CD4-positive, alpha-beta T cell treated with Interferon gamma for 1 hour (primary cell): ENCODE measurements at places on chromosomes 3 and 15.

DNA sequence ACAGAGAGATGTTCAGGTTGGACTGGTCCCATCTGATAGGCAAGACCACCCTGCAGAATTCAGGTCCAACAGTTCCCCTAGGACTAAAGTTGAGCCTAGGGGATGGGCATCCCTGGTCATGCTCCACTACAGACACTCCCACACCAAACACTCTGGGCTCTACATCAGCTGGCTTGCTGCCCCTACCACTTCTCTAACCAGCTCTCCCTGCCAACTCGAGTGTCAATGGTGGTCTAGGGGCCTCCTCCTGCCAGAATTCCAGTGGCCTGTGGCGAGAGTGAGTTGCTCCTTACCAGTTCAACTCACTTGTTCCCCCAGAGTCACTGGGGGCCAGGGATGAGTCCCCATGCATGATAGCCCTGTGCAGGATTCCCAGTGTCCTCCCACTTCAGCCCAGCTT is 316.2 kb upstream of the PPP2R3A start:
- DNase-seq: no peak

- DNase-seq: no peak
Measured at GRCh38 chr3:122353215-122353614, 28.2 kb downstream of the CSTA start.

GRCh38 chr3:42102571-42102970 is 11.4 kb downstream of the TRAK1 start:
- no peak for DNase-seq

DNA sequence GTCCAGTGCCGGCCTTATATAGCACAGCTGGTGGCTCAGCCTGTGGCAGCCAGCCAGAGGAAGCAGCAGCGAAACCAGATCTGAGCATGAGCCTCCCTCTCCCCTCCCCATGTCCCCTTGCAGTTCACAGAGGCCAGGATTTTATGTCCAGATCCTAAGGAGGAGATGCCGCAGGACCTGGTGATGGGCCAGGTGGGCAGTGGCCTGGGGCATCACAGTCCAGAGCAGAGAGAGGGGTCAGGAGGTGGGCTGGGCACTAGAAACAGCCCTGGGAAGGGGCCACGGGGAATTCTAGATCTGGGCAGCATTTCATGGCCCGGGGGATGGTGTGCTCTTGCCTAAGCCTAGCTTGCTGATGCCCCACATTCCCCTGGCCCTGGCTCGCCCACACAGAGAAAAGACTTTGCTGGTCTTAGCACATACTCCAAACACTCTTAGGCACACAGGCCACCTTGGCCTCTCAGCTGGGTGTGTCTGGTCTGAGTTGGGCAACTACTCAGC is 259 bp upstream of the CILP start:
- no peak for DNase-seq

GRCh38 chr3:36319680-36320079 is 60.6 kb upstream of the STAC start:
- DNase-seq: no peak

DNA sequence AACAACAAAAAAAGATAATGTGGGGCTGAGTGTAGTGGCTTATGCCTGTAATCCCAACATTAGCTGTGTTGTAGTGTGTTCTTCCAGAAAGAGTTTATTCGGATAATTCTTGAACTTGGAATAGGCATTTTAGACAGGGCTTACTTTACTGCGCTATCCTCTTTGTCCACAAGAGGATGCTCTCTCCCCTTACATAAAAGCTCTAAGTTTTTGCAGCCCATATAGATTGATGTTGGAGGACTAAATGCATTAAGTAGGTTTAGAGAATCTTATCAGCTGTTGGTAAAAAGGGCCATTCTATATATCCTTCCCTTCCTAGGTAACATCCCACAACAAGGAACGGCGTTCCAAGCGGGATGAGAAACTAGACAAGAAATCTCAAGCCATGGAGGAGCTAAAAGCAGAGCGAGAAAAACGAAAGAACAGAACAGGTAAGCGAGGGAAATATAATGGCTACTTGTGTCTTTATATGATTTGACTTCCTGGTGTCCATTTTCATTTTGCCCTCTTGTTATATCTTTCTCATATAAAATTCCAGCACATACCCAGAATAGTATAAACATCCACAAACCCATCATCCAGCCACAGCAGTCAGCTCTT is 27.8 kb upstream of the ITPKA start:
- no peak for DNase-seq

- DNase-seq: no peak
Measured at GRCh38 chr3:146831659-146832058, 226.5 kb upstream of the PLSCR5 start.

GRCh38 chr3:78351334-78351733 is 1311.4 kb downstream of the ROBO2 start:
- no peak for DNase-seq

- no peak for DNase-seq
Measured at GRCh38 chr3:195059006-195059350, 212.0 kb downstream of the XXYLT1 start.

DNA sequence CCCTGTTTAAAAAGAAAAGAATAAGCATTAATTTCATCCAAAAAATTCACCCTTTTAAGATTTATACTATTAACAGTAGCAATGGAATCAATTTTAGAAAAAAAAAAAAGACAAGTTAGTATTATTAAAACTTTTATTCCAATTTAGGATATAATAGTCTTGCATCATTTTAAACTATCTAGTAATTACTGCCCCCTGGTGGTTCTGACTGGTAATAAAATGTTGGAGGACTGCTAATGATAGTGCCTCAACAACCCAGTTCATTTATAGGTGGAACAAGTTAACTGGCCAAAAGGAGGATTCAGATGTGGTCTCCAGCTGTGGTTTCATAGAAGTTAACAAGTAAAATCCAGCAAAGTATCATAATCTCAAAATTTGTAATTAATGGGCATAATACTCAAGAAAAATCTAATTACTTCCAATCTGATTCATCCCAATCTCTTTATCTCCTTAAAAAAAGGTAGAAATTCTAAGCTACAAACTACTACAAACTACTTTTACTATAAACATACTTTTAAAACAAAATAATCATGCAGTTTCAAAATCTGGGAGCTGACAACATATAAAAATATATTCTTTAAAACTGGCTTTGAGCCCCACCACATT is 30.7 kb upstream of the WDR49 start:
- DNase-seq: no peak

DNA sequence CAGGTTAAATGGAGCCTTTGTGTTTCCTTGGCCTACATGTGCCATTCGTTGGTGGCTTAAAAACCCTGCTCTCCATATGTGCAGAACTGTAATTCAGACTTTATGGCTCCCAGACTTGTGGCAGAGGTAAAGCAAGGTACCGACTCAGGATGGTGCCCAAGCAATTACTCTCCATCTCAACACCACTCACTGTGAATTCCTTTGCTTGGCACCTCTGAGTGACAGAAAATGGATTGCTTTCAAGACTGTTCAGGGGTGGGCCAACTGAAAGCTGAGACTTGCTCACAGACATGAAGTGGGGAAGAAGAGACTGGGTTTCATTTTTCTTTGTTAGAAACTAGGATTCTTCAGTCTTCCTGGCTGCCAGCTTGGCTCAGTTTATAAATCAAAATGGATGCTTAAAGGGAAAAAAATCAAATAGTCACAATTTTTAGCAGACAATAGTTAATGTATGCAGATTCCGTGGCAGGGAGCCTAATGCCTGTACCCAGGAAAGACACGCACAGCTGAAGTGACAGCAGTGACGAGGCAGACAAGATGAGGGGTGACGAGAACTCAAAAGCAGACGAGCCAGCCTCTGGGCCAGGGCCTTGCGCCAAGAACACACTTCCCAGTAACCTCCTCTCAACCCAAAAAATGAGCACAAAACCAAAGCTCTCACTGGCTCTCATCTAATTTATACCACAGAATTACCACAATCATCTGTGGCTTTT is 207.9 kb upstream of the SLC2A2 start:
- no peak for DNase-seq

DNA sequence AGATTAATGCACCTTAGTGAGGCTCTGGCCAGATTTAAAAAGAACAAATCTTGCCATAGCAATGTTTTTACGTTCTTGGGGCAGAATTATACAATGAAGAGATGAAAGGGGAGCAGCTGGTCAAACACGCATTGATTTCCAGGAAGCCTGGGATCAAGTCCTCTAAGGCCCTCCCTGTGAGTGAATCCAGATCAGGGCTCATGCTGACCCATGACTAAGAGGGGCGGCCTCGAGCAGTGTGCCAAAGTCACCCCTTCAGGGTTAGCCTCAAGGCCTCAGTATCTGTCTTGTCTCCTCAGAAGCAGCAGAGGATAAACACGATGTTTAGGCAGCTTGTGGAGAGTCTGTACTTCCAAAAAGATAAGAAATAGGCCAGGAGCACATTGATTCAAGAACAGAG is 9.3 kb upstream of the RBP1 start:
- no peak for DNase-seq

- no peak for DNase-seq
Measured at GRCh38 chr3:137764563-137765309, 621 bp downstream of the SOX14 start.

DNA sequence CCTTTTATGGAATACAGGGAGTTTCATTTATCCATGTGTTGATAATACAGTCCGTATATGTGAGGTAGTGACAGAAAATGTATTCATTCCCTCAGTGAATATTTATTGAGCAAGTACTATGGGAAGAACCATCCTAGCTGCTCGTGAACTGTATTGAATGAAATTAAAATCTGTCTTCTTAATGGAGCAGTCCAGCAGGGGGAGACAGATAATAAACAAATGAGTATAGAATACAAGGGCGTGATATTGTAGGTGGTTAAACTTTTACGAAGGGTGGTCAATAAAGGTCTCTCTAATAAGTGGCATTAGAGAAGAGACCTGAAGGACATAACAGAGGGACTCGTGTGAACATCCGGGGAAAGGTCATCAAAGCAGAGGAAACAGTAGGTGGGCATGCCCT is 62.7 kb upstream of the OSTN start:
- DNase-seq: no peak

- DNase-seq: no peak
Measured at GRCh38 chr3:196251918-196252317, 35.6 kb downstream of the SLC51A start.

DNA sequence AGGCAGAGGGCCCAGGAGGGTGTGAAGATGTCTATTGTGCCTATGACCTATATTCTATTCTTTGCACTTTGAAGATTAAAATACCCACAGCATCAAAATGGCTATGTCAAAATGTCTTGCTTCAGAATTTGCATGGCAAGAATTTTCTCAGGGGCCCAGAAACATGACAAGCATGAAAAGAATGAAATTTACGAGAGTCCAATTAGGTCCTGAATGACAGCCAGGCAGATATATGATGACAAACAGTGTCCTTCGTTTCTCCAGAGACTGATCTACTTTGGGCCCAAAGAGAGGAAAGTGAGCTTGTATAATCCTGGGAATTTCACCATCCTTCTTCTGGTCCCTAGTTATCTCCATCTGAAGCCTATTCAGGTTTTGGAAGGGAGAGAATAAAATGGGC is 609.9 kb downstream of the FHIT start:
- DNase-seq: no peak

GRCh38 chr3:77939726-77940125 is 899.8 kb downstream of the ROBO2 start:
- no peak for DNase-seq

DNA sequence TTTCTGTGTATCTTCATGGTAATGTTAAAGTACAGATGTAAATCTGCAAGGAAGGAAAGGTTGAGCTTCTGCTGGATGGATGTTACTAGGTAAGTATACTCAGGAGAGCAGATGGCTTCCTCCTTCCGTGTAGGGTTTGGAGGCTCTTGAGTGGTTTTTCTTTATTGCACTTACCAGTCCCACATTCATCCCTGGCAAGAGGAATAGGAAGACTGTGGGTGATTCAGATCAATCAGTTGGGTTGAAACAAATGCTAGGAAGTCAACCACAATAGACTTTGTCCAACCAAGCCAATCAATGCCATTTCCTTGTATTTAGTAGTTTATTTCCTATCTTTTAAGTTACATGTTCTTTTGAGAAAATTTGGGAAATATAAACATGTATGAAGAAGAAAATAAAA is 26.6 kb downstream of the MYZAP start:
- no peak for DNase-seq

- no peak for DNase-seq
Measured at GRCh38 chr3:105728771-105729312, 140.0 kb downstream of the CBLB start.

GRCh38 chr3:97910931-97911351 is 61.3 kb downstream of the RIOX2 start:
- no peak for DNase-seq

DNA sequence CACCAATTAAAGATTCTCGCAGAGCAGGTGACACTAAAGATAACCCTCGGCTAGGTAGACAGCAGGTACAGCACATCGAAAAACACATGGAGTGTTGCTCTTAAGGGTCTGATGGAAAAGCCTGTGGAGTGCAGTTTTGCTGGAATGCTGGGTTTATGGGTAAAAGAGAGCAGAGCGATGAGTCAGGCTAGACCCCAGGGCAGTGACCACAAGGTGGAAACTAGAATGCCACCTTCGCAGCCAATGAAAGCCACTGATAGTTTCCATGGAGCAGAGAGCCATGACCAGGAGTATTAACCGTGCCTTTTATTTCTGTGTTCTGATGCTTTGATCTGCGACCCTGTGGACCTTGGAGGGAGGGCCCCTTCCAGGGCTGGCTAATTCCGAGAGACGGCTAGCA is 149.8 kb downstream of the GABRB3 start:
- DNase-seq: no peak

GRCh38 chr3:162136136-162136535 is 639.5 kb downstream of the OTOL1 start:
- no peak for DNase-seq

DNA sequence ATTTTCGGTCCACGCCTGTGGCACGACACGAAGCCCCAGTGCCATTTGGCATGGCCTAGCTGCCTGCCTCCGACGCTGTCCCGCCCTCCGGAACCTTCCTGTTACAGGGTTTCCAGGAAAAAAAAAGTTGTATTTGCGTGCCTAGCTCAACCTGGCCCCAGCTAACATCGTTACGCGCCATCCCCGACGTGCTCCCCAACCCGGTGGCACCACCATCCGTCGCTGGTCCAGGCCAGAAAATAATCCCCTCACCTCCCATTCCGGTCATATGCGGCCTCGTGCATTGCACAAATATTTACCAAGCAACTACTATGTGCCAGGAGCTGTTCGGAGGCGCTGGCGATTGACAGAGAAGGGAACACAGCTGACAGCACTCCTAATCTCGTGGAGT is 1.4 kb upstream of the CYP1A1 start:
- no peak for DNase-seq

DNA sequence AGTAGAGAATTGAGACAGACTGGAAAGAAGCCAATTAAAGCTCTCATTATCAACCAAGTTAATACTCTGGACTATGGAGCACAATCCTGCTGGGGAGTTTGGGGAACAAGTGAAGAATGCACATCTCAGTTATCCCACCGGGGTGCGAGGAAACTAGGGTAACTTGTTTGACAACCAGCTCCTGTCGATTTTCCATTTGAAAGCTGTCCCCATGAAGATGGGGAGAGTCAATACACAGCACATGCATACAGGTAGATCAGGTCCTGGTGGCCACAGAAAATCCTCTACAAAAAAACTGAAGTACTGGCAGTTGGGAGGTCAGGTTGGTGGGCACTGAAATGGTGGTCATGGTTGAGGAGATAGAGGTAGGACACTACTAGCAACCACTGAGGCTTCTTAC is 25.7 kb upstream of the GRAMD1C start:
- no peak for DNase-seq

- DNase-seq: no peak
Measured at GRCh38 chr3:185484296-185484695, 14.5 kb downstream of the TMEM41A start.

- no peak for DNase-seq
Measured at GRCh38 chr3:77139624-77140023, 99.7 kb downstream of the ROBO2 start.

GRCh38 chr3:170178651-170179050 is 2.9 kb downstream of the PHC3 start:
- DNase-seq: peak; percentile 56

GRCh38 chr3:139894643-139894989 is 40.4 kb upstream of the CLSTN2 start:
- no peak for DNase-seq
